Activated naive CD8-positive, alpha-beta T cell treated with anti-CD3 and anti-CD28 coated beads, Interleukin-2, amount 10 ng/mL, durations not matched to agents 7 days and 5 days (primary cell): ENCODE measurements at places on chromosomes 16 and 17. TPM values are rescaled to one million over a fixed set of nuclear protein-coding genes. Genes with fewer than 3 reads are reported as not detected.
A peak's percentile ranks its signal among the peaks of the same experiment; 100 is the strongest.

DNA sequence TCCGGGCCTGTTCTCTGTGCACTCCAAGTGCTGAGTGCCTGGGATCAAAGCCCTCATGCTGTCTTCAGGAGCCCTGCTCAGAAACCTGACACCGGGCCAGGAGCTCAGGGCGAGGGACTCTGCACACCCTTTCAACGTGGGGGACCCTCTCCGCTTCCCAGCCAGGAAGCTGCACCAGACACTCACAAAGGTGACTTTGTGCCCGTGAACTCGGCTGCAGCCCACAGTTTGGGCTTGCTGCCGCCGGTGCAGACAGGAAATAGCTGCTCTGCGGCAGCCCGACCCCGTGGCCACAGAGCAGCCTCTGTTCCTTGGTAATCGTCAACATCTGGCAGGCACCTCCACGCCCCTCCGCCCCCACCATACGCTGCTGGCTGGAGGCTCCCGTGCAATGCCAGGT, 93.4 kb upstream of the METRNL start:
- peaks cover 24% of the 10 kb centered on the region for H3K36me3 ChIP-seq
- peak overlapping the region; percentile 74 for H3K4me3 ChIP-seq
- H3K4me1 ChIP-seq = peaks cover 26% of the 10 kb centered on the region
- peak overlapping the region; percentile 57 for H3K27ac ChIP-seq
- peak; percentile 81 for DNase-seq

- no peak for DNase-seq
- peaks cover 25% of the 10 kb centered on the region for H3K27me3 ChIP-seq
- peaks cover 5% of the 10 kb centered on the region for H3K4me1 ChIP-seq
- H3K27ac ChIP-seq = no peak overlapping the region
Measured at GRCh38 chr17:75588596-75589011, 1.0 kb downstream of the MYO15B start.

- no peak overlapping the region for H3K27ac ChIP-seq
- H3K4me1 ChIP-seq = no peaks in the 10 kb centered on the region
- DNase-seq = no peak
- no peaks in the 10 kb centered on the region for H3K36me3 ChIP-seq
Measured at GRCh38 chr17:77726549-77727006, 231.9 kb upstream of the TNRC6C start.

The CHP2 gene
- total RNA-seq = not detected

The CCDC144A gene
- total RNA-seq = 4.8 TPM
